ENCODE measurements at places on chromosomes 13 and 19. TPM values are rescaled to one million over a fixed set of nuclear protein-coding genes. Genes with fewer than 3 reads are reported as not detected.

The IFNL1 gene
- total RNA-seq: not detected

The MYO1F gene
- total RNA-seq: 0.25 TPM

The CATSPERD gene
- total RNA-seq: not detected

The GZMM gene
- total RNA-seq: 0.35 TPM

The SIGLEC8 gene
- not detected for total RNA-seq

The ZNF583 gene
- not detected for total RNA-seq

The PGLYRP1 gene
- total RNA-seq: not detected

The MADCAM1 gene
- 0.73 TPM for total RNA-seq

The PDX1 gene
- total RNA-seq: 3.7 TPM

The GPC6 gene
- total RNA-seq: 0.16 TPM
